ENCODE measurements at places on chromosomes 12 and 14.

- DNase-seq, result no peak
Observed at GRCh38 chr12:48005750-48006021, 1.4 kb upstream of the COL2A1 start.

DNA sequence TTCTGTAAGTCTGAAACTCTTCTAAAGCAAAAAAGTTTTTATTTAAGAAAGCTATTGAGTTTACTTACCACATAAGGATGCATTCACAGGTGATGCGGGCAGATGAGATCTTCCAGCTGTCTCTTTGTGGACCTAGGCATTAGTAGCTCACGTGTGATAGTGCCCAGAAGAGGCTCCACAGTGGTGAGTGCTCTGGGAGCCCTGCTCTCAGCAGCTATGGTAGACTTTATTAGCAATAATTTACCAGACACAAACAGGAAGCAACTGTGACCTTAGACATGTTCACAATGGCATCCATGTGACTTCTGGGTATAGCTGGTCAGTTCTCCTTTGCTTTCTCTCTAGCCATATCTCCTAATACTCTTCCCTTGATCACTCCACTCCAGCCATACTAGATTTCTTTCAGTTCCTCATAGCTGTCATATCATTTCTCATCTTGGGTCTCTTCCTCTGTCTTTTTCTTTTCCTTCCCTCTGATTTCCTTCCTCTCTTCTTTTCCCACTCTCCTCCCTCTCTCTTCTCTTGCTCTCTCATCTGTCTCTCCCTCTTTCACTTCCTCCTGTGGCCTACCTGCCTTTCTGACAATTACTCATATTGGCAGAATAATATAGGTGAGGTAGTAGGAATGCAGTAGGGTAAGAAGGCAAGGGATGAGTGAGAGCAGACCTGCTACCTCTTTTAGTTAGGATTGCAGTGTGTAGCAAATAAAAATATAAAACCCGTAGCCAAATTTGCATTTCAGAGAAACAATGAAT is 75.2 kb upstream of the SCAF11 start:
- DNase-seq, result no peak

DNA sequence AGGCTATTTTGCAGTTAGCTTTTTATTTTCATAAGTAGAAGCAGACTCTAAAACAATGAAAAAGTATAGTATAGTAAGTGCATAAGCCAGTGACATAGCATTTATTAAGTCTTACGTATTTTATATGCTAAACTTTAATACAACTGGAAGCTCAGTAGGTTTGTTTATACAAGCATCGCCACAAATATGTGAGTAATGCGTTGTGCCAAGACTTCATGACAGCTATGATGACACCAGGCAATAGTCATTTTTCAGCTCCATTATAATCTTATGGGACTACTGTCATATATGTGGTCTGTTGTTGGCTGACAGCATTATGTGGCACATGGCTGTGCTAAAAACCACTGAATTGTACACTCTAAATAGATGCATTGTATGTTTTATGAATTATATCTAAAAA is 40.3 kb downstream of the SLC38A2 start:
- DNase-seq, result no peak

GRCh38 chr14:95138876-95139275 is 18.5 kb downstream of the DICER1 start:
- no peak for DNase-seq

DNA sequence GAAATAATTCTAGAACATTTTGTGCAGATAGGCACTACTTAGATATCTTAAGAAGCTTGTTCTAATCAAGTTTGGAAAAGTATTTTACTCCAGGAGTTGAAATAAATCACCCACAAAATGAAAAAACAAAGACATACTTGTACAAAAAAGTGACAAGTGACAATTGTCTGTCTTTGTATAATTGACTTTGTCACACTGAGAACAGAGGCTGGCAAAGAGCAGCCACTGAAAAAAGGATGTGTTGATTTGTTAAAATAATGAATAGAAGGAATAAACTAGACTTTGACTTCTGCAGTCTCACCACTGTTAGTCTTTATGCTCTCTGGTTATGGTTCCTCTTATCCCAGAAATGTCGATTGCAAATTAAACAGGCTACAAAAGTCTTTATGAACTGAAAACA is 77.6 kb downstream of the PTPRR start:
- no peak for DNase-seq

- DNase-seq, result no peak
Observed at GRCh38 chr12:58293308-58293982, 352.1 kb downstream of the ATP23 start.

DNA sequence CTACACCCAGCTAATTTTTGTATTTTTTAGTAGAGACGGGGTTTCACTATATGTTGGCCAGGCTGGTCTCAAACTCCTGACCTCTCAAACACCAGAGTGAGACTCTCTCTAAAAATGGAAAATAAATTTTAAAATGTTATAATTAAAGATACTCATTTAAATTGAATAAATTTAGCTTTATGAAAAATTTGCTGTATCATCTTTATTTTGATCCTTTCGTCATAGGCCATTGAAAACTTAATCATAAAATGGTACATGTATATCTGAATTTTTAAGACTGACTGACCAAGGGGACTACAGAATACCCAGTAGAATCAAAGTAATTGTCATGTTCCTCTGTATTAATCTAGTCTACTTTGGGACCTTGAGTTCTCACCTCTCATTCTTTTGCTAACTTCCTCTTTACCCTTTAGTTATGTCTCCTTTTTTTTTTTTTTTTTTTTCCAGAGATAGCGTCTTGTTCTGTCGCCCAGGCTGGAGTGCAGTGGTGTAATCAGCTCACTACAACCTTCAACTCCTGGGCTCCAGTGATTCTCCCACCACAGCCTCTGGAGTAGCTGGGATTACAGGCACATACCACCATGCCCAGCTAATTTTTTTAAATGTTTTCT is 9.5 kb downstream of the RAB5B start:
- DNase-seq, result no peak

GRCh38 chr12:78038541-78038940 is 207.8 kb downstream of the NAV3 start:
- DNase-seq, result no peak

- no peak for DNase-seq
Observed at GRCh38 chr14:51931308-51931707, 58.0 kb upstream of the RTRAF start.

GRCh38 chr12:108517288-108518100 is 2.4 kb downstream of the FICD start:
- DNase-seq, result no peak

DNA sequence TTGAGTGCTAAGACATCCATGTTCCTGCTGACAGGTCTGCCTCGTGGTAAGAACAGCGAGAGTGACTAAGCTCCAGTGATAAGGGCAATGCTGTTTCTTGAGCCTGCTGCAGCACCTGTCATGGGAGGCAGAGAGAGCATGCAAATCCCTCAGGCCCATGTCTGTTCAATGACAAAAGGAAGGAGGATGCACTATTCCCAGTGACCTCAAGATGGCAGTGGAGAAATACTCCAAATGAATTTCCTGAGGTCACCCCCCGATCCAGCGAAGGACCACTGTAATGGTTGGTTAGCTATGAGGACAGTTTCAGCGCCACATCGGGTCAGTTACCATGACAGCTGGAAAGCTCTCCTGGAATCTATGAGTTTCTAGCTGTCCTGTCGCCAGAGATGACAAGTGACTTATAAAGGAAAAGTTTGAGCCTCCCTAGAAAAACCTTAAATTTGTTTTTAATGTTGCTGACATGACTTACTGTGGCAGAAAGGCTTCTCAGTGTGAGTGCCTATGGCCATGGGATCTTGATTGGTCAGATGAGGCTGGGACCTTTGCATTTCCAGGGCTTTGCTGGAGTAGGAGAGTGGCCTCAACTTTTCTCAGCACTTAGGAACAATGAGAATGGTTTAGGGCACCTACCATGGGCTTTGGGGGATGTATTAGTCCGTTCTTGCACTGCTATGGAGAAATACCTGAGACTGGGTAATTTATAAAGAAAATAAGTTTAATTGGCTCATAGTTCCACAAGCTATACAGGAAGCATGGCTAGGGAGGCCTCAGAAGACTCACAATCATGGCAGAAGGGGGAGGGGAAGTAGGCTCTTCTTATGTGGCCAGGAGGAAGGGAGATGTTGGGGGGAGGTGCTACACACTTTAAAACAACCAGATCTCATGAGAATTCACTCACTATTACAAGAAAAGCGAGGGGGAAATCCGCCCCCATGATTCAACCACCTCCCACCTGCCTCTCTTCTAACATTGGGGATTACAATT is 88.0 kb upstream of the TMEM260 start:
- DNase-seq, result peak; percentile 12

DNA sequence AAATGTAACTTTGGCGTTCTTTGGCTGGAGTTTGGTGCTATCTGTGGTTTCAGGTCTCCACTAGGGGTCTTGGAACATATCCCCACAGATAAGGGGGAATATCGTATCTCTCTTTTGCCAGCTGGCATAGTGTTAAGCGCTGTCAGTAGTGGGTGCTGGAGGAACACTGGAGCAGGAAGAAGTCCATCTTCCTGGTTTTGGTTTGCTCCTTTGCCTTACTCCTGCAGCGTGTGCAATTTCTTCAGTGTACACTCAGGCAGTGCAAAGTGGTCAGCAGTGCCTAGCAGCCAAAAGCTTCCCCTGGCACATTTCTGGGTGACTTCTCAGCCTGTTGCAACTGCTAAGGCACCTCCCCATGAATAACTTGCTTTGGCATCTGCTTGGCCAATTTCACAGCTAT is 11.7 kb upstream of the RIPK3 start:
- no peak for DNase-seq

GRCh38 chr12:3044141-3044630 is 33.0 kb upstream of the TSPAN9 start:
- DNase-seq, result no peak

DNA sequence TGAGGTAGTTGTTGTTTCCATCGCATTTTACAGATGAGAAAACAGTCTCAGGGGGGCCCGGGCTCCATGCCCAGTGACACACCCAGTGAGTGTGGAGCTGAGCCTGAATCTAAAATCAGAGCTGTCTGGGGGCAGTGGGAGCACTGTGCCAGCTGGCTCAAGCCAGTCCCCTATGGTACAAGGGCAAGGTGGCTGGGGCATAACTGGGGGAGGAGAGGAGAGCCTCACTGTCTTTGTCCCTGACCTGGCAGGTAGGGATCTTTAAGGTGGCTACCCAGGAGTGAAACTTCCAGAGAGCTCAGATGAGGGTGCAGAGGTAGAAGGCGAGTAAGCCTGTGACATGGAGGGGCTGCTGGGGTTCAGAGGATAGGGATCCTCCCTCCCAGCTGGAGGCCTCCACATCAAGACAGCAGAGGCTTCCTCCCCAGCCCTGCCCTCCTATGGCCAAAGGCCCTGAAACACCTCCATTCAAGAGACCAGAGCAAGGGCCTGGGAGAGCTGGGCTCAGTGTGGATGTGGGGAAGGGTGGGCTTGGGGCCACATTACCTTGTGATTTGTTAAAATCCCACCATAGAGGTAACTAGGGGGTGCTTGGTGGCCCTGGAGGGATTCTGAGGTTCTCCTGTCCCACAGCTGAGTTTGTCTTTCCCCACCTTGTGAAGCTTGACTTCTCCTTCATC is 33.1 kb downstream of the ASCL4 start:
- no peak for DNase-seq

DNA sequence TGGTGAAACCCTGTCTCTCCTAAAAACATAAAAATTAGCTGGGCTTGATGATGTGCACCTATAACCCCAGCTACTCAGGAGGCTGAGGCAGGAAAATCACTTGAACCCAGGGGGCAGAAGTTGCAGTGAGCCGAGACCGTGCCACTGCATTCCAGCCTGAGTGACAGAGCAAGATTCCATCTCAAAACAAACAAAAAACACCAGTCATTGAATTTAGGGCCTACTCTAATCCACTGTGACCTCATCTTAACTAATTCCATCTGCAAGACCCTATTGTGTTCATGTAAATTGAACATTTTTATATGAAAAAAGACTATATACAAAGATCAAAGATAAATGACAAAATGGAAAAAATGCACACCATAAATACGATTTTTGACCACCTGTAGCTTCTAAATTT is 17.8 kb downstream of the KCNMB4 start:
- DNase-seq, result no peak

- no peak for DNase-seq
Observed at GRCh38 chr14:103880348-103881267, 33.2 kb upstream of the PPP1R13B start.

GRCh38 chr14:55192054-55192621 is 753 bp upstream of the DLGAP5 start:
- no peak for DNase-seq

DNA sequence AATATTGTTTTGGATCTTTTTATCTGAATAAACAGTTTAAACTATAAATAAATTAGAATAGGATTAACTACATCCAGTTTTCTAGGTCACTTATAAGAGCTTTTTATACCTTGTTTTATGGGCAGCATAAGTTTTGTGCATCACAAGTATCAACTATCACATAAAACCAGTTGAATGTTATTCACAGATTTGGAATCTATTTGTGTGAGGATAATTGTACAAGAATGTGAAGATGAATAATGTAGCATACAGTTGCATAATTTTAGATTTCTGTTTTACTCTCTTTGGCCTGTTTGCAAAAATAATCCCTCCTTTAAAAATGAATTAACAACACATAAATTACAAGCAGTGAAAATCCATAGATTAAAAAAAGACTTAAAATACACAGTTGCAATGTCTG is 88.8 kb downstream of the SCFD1 start:
- DNase-seq, result no peak
